IPS-NIHi11 (cell line): ENCODE measurements at places on chromosomes 12 and 14.

DNA sequence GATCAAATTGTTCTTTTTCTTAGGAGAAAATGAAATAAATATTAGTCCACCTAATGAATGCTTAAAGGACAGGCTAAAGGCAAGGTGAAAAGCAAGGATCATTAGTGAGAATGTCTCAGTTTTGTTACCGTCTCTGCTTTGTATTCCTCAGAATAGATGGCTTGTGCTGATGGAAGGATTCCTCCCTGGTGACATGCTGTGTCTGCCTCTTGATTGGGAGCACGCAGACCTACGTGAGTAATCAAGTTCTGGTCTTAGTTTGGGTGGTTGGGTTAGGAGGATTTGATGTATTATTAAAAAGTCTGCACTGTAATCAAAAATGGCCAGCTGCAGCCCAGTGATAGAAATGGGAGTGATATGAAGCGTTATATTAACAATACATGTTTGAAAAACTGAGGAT is 78.8 kb upstream of the RTL1 start:
- DNase-seq, result no peak

GRCh38 chr14:91245029-91245428 is 525 bp upstream of the GPR68 start:
- DNase-seq, result no peak

DNA sequence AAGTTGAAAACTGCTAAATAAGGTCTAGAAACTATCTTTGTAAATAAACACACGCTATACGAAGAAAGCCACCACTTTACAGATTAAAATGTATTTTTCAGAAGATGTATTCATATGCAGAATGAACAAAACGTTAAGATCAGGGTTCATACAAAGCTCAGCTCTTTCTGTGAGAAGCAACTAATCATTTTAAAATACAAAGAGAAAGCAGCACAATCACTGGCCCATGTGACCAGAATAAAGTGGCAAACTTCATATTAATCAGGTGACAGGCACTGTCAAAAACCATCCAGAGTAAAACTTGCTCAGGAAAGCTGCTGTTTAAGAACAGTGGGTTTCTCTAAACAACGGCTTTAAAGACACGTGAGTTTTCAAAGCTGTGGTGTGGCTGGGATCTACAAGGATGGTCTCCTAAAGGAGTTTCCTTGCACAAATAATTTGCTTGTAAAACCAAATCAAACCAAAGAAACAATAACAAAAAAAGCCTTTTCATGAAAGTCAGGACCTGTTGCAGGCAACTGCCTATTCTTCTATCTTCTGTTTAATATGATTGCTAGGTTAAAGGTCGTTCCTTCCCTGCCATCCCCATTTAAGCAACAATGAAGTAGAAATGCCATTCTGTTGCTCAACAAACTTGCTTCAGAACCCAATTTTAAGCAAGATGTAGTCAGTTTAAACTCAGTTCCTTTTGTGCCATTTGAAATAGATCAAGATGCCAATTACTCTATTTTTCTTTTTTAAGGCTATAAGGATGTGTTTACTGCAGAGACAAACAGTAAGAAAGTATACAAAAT is 22.3 kb downstream of the SEL1L start:
- no peak for DNase-seq

- no peak for DNase-seq
Observed at GRCh38 chr12:72063073-72063472, 124.4 kb downstream of the TPH2 start.

- no peak for DNase-seq
Observed at GRCh38 chr12:66941150-66941549, 262.3 kb upstream of the GRIP1 start.

DNA sequence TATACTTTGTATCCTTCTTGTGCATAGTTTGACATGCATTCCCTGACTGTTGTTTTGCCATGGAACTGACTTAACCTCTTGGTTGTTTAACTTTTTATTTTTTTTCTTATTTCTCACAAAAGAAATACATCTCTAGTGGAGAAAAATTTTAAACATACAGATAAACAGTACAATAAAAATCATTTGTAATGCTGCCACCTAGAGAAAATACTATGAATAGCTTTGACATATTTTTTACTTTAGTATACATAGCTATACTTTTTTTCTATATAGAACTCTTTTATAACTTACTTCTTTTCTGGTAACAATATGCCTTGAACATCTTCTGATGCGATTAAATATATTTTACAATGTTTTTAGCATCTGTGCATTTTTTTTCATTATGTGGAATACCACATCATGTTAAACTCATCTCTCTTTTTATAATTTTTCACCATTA is 184.5 kb downstream of the AKAP6 start:
- no peak for DNase-seq

DNA sequence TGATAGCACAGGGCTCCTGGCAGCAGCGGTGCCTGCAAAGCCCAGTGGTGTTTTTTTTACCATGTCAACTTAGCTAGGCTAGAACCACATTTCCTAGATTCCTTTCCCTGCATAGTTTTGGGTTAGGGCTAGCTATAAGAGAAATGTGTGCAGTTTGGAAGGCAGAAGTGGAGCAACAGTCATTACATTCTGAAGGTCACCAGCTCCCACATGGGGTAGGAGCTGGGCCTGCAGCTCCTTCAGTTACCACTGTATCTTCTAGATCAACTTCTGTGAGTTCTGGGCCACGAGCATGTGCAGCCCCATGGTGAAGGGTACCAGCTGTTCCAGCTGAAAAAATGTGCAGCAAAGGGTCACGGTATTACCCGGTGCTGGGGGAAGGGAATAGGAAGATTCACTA is 2.3 kb upstream of the SLC25A3 start:
- DNase-seq, result no peak

- no peak for DNase-seq
Observed at GRCh38 chr12:124049451-124050094, 76.6 kb downstream of the ZNF664 start.

DNA sequence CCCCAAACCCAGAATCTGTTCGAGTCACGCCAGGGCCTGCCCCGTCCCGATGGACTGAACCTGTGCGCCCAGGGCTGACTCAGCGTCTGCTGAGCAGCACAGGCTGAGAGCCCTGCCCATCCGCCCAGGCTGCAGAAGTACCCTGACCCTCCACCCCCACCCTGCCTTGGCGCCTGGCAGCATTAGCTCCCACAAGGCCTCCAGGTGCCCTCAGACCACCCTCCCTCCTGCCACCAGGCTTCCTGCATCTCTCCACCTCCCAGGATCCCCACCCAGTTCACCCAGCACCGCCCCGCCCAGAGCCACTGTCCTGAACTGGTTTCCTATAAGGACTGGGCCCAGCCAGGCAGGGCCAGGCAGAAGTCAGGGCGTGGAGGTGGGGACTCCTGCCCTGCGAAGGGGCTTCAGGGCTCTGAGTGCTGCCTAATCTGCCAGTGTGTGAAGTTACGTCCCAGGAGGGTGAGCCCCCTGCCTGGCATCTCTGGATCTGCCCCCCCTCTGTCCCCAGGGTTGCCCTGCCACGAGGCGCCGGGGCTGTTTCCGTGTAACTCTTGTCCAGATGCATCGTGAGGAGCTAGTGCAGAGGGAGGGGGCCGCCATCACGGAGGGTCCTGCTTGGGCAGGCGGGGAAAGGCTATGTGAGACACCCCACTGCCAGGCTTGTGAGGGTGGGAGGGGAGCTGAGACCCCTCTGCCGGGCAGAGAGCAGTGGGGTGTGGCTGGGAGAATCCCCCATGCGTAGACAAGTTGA is 9.1 kb downstream of the ADSS1 start:
- DNase-seq, result no peak

DNA sequence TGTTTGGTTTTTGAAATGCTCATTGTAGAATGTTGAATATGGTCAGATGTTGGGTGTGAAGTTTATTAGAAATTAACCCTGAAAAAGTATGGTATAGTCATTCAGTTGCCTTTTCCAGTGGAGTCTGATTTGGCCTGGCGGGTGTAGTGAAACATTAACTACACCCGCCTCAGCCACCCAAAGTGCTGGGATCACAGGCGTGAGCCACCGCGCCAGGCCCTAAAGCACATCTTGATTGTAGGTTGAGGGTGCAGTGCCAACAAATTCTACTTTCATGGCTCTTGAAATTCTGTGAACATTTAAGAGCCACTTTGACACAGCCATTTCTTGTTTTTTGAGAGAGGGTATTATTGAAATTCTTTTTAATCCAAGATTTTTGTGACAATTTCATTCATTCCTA is 624.9 kb downstream of the DIO2 start:
- DNase-seq, result no peak

GRCh38 chr14:70359076-70359424 is 433 bp downstream of the COX16 start:
- no peak for DNase-seq

DNA sequence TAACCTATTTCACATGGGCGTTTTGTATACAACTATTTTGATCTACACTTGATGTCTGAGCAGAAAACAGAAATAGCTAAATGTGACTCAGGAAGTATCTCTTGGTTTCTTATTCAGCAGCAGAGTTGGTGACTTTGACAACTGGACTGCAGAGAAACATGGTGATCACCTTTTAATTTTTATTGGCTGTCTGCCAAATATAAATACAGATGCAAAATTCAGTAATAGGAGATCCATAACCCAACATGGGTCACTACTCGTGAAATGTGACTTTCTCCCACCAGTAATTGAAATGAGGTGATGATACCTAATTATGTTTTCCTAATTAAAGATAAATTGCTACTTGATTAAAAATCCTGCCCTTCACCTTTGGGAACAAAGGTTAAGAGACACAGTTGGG is 487.1 kb downstream of the NELL2 start:
- DNase-seq, result no peak

DNA sequence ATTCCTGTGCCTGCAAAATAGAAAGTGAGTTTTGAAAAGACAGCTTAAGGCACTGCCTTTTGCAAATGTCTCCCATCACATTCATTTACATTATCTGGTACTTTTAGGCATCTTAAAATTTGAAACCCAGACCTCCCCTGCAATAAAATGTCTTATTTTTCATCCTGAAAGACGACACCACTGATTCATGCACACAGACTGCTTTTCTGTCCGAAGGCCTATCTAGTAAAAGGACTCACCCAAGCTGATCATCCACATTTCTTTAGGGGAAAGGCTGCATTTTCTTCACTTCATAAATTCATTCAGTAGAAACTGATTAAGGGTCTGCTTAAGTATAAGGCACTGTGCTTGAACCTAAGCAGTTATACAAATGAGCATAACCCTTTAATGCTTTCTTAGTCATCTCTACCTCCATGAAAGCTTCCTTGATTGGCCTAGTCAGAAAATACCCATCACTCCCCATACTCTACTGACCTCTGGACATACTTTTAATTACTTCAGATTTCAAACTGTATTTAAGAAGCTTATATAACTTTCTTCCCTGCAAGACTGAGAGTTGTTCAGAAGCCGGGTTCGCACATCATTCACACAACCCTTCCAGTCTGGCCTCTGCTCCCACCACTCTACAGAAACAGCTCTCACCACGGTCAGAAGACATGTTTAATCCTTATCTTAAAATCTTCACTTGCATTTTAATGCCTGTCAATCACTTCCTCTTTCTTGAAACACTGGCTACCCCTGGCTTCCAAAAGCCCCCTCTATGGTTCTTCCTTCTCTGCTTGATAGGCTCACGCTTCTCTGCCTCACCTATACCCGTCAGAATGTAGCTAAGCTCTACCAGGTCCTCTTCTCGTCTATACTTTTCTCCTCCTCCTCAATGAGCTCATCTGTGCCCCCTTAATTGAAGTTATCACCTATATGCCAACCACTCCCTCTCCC is 288.6 kb downstream of the MED13L start:
- no peak for DNase-seq

DNA sequence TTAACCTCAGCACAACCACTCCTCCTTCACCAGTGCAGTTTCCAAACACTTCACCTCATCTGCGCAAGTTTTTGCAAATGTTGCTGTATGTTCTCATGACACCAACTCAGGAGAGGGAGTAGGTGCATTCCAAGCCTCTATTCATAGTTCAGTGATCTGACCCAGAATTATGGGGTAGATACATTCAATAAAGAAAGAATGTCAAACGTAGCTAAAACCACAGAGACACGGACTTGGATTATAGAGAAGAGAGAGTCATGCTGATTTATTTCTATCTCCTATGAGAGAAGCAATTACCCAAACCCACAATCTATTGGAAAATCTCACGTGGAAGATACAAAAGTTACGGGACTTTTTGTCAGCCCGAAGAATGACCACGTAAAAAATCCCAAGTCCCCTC is 1006.0 kb upstream of the TMEM132C start:
- no peak for DNase-seq

DNA sequence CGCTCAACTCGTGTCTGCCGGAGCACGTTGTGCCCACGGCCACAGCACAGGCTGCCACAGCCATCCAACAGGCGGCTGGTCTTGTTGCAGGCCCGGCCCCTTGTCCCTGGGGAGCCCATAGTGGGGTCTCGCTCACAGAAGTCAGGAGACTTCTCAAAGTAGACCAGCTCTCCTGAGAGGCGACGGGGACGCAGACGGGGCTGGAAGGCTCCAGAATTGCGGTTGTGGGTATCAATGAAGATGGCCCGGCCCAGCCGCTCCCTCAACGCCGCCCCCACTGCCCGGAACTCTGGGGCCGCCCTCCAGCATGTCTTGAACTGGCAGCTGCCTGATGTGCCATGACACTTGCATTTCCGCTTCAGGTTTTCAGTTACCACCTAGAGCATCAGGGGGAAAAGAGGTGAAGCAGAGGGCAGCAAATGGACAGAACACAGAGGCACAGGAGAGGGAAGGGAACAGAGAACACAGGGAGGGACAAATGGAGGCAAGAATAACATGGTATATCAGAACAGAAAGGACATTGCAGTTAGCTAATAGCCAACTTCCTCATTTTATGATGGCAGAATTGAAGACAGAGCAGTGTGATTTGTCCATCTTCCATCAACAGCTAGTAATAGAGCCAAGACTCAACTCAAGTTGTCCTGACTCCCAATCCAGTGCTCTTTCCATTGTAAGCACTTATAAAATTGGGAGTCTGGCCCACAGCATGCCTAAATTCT is 5.2 kb downstream of the WNT10B start:
- no peak for DNase-seq

DNA sequence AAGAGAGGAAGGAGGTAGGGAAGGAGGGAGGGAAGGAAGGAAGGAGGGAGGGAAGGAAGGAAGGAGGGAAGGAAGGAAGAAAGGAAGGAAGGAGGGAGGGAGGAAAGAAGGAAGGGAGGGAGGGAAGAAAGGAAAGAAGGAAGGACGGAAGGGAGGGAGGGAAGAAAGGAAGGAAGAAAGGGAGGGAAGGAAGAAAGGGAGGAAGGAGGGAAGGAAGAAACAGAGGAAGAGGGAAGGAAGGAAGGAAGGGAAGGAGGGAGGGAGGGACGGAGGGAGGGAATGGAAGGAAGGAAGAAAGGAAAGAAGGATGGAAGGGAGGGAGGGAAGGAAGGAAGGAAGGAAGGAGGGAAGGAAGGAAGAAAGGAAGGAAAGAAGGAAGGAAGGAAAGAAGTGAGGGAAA is 22.4 kb upstream of the CCDC63 start:
- no peak for DNase-seq

DNA sequence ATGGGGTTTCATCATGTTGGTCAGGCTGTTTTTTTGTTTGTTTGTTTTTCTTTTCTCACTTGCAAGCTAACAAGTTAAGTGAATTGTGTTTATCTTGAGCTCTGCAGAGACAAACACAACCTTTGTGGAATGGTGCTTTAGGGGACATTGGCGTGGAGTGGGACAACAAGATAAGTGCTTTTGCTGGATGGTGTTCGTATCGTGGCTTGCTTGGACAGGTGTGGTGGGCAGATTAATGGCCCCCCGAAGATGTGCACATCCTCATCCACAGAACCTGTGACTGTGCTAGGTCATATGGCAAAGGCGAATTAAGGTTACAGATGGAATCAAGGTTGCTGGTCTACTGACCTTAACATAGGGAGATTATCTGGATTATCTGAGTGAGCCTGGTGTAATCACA is 7.0 kb downstream of the MLXIP start:
- DNase-seq, result no peak

- DNase-seq, result no peak
Observed at GRCh38 chr14:32080001-32080510, 3.0 kb downstream of the ARHGAP5 start.

GRCh38 chr12:12784911-12785814 is at the start of gene APOLD1:
TSS of gene APOLD1 (plus strand) at chr12:12785659. CDS start at chr12:12785692, 33 bp downstream.
- peak; percentile 70 for DNase-seq
